ENCODE measurements at places on chromosomes 5 and 9.

GRCh38 chr5:33934176-33934575 is 2.0 kb upstream of the RXFP3 start:
- DNase-seq, result no peak

- no peak for DNase-seq
Observed at GRCh38 chr9:88980740-88981203, 10.5 kb upstream of the S1PR3 start.

DNA sequence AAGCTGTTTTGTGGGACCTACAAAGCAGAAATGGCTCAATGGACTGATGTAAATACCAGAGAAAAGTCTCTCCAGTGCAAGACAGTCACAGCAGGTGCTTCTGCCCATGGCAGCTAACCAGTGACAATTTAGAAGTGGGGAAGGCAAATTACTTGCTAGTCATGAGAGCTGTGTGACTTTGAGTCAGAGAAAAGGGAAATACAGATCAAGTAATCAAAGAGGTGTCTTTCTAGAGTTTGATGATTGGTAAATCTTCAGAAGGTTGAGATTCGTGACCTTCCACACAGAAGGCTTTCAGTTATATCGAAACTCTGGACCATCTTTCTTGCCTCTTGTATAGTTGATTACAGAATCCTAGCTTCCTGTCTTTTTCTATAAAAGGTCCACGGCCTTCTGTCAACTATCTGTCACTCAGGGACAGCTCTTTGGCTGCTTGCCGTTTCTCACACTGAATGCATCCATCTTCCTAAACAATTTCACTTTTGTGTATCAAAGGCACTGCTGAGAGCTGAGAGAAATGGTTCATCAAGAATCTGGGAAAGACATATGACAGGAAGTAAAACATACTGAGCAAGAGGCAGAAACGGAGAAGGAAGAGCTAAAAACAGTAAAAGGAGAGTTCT is 993.9 kb upstream of the ACO1 start:
- no peak for DNase-seq

DNA sequence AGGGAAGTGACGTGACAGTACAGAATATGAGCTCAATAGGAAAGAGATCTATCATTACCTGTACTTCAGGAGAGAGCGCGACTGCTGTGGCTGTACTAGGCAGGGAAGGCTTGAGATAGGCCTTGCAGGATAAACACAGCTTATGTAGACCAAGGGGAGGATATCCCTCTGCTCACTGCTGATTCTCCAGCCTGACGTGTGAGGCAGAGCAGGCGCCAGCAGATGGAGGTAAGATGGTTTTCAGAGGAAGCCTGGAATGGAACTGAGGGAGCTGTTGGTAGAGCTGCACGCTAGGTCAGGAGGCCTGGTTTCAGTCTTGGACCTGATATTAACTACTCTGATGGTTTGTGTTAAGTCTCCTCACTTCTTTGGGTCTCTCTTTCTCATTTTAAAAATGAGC is 291.4 kb downstream of the YTHDC2 start:
- DNase-seq, result no peak

GRCh38 chr5:89353837-89354551 is 471.0 kb upstream of the MEF2C start:
- DNase-seq, result no peak

- no peak for DNase-seq
Observed at GRCh38 chr5:138975098-138975847, 100.1 kb upstream of the LRRTM2 start.

GRCh38 chr9:113798062-113799030 is 77.8 kb upstream of the ZNF618 start:
- no peak for DNase-seq

GRCh38 chr5:143229896-143230675 is 173.4 kb downstream of the NR3C1 start:
- DNase-seq, result peak; percentile 53

- DNase-seq, result peak; percentile 20
Observed at GRCh38 chr5:119328753-119329602, 26.8 kb upstream of the TNFAIP8 start.

DNA sequence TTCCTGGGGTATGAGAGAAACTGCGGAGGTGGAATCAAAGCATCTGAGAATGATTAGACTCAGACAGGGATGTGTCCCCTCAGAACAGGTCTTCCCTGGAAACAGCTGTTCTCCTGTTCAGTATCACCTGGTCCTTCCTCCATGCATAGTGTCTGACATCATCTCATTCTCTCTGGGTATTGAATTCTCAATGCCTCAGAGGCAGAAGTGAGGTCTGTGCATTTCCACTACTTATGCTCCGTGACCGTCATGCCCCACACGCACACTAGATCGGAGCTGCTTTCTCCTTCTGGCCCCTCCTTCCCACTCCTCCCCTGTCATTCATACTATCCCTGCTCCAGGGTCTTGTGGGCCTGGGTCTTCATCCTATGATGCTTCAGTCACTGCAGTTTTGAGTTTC is 61.4 kb upstream of the DAB2IP start:
- DNase-seq, result peak; percentile 60

GRCh38 chr5:109833946-109834345 is 144.2 kb downstream of the MAN2A1 start:
- DNase-seq, result no peak

- DNase-seq, result no peak
Observed at GRCh38 chr5:13331585-13331984, 612.9 kb downstream of the DNAH5 start.

DNA sequence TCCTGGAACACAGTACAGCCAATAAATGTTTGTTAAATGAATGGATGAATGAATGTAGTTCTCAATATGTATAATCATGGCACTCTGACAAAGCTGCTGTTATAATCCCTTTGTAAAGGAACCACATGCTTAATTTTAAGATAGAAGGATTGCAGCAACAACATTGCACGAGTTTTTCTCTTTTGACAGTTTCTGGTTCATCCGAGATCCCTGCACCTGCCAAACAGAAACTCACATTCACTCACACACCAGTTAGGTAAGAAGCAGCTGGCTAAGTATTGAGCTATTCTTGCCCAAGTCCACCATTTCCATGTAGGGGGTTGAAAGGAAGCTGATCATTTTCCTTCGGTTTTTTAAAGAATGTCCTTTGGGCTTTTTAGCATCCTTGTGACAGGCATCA is 133.7 kb upstream of the MAP1B start:
- DNase-seq, result no peak

GRCh38 chr5:8239646-8240045 is 370.7 kb downstream of the MTRR start:
- no peak for DNase-seq

DNA sequence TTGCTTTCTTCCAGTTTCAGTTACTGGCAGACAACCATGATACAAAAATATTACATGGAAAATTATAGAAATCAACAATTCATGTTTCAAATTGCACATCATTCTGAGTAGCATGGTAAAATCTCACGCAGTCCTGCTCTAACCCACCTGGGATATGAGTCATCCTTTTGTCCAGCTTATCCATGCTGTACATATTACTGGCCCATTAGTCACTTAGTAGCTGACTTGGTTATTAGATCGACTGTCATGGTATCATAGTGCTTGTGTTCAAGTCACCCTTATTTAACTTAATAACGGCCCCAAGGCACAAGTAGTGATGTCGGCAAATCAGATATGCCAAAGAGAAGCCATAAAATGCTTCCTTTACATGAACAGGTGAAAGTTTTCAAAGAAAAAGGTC is 41.2 kb downstream of the NADK2 start:
- DNase-seq, result no peak

DNA sequence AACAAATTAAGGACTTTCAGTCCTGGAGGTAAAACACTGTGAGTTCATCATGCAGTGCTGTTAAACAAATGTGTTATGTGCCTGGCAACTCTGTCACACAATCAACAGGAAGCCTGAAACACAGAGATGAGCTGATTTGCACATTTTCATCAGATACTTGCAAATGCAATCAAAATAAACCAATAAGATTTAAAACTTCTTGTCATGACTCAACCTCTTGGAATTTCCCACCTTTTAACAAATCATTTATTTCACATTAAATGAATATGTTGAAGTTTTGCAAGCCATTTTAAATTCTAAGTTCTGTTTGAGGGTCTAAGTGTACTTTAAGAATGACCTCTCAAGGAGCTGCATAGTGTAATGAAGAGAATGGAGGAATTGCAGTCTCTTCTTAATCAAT is 64.4 kb downstream of the ANXA1 start:
- no peak for DNase-seq

DNA sequence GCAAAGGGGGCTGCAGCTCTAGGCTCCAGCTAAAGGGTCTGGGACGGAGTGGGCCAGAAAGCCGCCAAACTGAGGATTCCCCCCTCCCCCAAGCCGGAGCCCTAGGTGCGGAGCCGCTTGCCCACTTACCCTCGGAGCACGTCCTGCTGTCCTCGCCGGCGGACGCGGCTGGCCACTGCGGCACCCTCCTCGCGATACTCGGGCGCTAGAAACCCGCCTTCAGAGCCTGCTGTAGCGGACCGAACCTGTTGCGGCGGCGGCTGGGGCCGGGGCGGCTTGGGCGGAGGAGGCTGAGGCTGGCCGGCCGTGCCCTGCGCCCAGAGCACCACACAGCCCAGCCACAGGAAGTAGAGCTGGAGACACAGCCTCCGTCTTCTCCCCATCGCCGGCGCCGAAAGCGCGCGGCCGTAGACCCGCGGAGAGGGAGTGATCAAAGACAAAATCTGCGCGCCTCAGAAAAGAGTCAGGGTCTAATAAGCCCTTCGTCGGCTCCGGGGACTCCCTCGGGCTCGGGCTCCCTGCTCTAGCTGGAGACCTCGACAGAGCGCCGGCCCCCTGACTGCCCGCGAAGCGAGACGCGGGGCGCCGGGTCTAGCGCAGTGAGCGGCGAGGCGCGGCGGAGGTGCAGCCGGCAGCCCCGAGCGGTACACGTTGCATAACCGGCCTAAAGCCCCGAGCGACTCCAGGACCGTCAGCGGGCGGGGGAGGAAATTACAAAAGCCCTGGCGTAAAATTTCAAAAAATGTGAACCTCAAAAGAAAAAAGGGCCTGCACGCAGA is 635 bp downstream of the FBN2 start:
- peak; percentile 70 for DNase-seq
